ENCODE measurements at places on chromosomes 12 and 14.

DNA sequence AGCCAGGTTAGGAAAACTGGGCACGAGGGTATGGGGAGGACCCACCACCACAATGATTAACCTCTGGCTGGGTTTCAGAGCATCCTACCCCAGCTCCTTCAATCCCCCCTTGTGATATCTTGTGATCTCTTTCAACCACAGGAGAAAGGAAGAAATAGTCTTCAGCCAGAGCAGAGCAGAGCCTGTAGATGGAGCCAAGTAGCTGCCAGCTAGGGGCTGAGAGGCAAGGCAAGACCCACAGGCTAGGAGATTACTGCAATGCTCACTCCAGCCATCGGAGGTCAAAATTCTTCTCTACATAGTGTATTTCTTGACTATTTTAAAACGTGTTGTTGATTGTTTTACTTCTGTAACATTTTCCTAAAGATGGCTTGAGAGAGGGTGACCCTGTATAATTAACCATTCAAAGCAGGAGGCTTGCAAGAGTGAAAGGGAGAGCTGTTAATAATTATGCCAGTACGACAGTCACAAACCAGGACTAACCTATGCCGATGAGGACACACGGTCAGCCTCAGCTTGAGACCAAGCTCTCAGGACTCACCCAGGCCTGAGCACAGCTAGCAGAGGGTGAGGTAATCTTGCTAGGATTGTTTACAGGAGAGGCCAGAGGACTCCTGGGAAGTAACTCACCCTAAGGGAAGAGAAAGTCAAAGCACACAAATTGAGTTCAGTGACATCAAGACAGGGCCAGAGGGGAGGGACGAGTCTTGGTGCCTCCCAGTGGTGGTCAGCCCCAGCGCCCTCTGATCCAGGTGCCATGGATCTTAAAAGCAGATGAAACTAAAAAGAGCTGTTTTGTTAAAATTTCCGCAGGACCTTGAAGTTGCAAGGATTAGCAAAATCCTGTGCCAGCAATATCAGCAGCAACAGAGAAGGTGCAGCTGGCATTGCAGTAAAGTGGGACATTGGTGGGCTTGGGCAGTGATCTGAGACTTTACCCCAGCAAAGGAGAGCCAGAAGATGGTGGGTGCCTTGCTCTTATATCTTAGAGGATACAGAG is 29.8 kb upstream of the CDKN3 start:
- peak; percentile 65 for DNase-seq

DNA sequence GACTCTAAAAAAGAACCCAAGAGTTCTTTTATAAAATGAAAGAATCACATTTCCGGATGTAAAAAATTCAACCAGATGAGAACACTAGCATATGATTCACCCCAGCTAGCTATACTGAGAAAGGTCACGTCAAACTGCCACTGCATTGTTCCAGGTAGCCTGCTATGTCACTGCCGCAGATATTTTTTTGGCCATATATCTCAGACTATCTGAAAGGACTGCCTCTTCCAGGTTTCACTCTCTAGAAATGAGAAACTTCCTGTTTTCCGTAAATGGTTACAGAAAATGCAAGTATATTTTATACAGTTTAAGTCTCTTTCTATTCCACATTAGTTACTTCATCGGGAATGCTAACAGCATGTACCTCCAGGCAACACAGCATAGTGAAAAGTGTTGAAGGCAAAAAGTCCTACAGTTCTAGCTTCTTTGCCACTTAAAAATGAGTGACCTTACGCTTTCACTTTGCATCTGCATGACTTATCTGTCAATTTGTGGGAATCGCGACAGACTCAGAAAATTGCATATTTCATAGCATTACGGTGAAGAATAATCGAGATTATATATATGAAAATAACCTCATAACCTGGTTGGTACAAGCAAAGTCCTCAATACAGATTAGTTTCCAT is 105.2 kb downstream of the MED13L start:
- DNase-seq = no peak

DNA sequence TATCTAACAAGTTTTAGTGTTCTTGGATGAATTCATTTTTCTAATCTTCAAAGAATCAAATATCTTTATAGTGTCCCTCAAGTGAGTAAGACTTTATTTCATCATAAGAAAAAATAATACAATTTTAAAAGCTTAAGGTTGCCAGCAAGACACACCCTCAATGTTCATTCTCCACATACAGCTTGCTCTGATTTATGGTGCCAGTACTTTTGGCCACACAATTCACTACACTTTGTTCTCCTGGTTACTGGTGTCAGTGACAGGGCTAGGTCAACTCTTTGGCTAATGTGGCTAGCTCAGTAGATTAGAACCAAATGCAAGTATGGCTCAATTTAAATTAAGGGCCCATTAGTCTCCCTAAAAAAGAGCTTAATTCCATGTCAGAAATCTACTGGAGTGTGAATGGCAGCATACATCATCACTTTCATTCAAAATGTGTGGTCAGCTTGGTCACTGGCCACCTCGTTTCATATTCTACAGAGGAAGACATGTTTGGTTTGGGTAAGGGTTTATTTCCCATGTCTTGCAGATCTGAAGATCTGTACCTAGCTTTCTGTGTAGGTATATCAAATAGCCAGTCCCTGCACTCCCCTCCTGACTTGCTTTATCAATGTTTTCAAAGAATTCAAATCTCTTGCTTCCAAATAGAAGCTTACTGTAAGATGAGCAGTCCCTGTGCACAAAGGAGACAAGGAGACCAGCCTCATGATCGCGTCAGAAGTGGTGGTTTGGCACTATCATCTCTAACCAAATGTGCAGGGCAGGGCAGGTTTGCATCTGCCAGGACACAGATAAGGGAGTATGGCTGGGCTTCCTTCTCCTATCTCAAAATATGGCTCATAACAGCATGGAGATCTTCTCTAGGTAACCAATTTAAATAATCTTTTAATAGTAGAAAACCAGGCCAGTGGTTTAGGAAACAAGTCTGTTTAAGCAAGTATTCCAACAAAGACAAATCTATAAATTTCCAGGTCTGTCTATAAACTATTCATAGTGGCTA is 31.3 kb downstream of the HECTD4 start:
- DNase-seq = no peak

- DNase-seq = no peak
These were observed 9.5 kb upstream of the NYNRIN start for GRCh38 chr14:24389226-24389848.

- no peak for DNase-seq
These were observed 895 bp downstream of the SLC7A8 start for GRCh38 chr14:23182372-23183157.

DNA sequence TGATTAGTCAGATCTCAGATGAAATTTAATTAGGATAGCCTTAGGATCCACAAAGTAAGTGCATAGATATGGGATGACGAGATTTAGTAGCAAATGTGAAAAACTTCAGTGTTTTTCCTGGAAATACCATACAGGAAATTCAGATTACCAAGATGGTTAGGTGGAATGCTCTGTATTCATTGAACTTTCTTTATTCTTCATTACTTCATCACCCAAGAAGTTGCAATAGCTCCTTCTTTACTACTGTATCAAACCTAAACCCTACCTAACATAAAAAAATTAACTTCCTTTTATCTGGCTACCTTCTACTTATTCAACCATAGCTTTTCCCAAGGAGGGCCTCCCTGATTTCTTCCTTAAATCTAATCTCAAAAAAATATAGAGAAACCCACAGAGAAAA is 100.4 kb downstream of the TTC6 start:
- DNase-seq = no peak

DNA sequence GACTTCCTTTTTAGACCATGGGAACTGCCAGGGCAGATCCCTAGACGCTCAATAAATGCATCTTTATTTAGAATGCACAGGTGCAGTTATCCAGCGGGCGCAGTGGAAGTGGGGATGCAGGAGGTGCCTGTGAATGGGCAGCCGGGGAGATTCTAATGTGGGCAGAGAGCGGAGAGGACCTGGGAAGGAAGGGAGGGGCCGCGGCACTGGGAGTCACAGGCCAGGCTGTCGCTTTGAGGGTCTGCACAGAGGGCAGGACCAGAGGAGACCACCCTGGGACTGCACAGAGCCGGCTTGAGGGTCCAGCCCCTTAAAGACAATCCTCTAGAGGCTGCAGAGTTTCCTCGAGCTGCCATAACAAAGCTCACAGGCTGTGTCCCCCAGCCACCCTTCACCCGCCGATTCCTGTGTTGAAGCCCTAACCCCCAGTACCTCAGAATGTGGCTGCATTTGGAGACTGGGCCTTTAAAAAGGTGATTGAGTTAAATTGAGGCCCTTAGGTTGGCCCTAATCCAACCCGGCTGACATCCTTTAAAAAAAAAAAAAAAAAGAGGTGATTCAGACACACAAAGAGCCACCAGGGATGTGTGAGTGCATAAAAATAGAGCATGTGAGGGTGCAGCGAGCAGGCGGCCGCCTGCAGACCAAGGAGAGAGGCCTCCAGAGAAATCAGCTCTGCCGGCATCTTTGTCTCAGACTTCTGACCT is 44.4 kb upstream of the PPP2R5C start:
- DNase-seq = no peak

DNA sequence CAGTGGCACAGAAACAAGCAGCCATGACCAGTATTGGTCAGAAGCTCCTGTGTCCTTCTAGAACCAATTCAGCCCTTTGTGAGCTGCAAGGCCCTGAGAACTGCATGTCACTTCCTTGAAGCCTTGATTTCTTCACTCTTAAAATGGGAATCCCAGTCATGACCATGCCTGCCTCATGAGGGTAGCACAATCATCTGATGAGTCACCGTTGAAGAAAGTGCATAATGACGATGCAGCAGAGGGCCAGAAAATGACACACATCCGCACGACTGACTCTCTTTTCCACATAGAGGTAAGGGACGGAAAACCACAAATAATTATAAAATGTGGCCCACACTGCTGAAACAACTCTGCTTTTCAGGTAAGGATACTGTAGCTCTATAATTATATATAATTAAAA is 777.4 kb downstream of the BCL11B start:
- no peak for DNase-seq

DNA sequence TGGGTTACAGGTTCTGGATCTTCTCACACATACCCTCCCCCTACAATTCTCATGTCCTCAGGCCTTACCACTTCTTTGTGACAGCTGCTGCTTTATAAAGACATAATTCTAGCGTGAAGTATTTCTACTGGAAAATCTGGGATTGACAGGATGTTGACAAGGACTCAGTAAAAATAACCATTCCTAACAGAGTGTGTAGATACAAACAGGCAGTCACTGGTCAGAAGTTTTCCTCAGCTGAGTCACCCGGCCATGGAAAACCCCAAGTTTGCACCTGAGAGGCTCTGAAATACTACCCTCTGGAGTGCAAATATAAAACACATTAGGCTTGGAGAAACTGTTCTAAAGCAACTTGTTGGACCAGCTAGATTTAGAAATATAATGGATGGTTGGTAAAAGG is 54.4 kb downstream of the SPPL3 start:
- DNase-seq = peak; percentile 17

DNA sequence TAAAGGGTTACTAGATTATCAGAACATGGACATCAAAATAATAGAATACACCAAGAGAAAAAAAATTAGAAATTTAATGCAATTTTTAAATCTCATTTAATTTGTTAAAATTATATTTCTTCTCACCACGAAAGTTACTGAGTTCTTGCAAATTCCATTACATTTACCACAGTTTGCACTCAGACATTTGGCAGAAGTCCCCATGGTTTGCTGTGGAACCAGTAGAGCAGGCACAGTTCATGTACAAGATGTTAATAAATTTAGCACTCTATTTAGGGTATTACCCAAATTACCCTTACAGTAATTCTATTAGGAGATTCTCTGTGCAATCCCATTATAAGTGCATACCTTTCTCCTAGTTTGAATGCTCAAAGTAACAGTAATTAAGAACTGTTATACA is 9.7 kb downstream of the SCN8A start:
- no peak for DNase-seq

DNA sequence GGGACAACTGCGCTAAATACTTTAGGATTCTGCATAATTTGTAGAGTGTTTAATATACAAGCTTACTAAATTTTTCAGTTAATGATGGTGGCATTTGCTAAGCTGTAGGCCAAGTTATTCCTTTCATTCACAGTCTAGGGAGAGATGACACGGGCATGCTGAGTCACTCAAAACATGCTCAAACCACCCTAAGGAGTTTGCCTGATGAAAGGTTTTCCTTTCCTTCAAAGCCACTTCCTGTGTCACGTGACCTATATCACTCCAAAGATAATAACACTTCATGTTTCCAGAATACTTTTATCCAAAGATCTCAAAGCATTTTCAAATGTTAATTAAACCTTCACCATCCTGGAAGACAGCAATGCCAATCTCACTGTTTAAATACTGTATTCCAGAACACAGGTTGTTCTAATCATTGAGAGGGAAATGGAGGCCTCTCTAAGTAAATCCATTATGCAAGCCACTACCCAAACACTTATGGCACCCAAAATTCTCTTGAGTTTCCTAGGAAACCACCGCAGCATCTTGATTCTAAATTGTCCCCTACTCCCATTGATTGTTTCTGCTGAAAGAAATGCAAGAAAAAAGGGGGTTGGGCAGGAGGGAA is 207.0 kb upstream of the CDKN3 start:
- DNase-seq = peak; percentile 72

GRCh38 chr14:92993302-92993701 is 70.4 kb downstream of the CHGA start:
- no peak for DNase-seq

- DNase-seq = no peak
These were observed 93.5 kb upstream of the ETV6 start for GRCh38 chr12:11555743-11556625.

- DNase-seq = no peak
These were observed 8.0 kb downstream of the KMT2D start for GRCh38 chr12:49052451-49053208.

DNA sequence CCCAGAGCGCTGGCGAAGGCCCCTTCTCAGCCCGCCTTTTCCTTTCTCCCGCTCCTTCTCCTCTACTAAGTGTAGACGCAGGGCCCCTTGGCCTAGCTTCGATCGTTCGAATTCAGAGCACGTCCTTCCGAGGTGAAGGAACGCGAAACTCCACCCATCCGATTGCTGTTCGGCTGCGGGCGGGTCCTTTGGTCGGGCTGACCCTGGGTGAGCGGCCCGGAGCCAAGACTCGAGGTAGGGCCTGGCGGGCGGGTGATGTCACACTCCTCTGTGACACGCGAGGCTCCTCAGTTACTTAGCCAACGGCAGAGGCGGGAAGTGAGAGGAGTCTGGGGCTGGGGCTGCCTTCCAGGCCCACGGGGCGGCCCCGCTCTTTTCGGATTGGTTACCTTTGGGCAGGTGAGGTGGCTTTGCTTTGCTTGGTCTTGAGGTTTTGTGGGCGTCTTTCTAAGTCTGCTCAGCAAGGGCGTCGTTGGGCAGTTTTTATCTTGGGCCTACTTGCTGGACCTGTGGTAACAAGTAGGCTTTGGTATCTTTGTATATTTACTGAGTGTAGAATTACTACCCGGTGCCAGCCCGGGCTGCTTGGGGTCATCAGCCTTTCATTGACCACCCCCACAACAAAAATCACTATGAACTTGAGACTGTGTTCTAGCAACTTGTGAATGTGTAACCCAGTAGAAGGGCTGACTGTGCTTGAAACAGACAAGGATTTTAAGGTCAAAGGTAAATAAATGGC is 694 bp downstream of the TMBIM6 start:
- peak; percentile 59 for DNase-seq

GRCh38 chr14:101098641-101099040 is 195.1 kb upstream of the RTL1 start:
- DNase-seq = no peak

GRCh38 chr12:12281134-12281533 is 14.3 kb upstream of the LRP6 start:
- no peak for DNase-seq

GRCh38 chr12:124296295-124296915 is 1.5 kb downstream of the RFLNA start:
- no peak for DNase-seq

GRCh38 chr12:59664495-59664894 is 68.7 kb downstream of the SLC16A7 start:
- DNase-seq = no peak

- DNase-seq = no peak
These were observed 606.1 kb downstream of the SLC16A7 start for GRCh38 chr12:60201891-60202290.
